ENCODE measurements at places on chromosomes 6 and 20. TPM values are rescaled to one million over a fixed set of nuclear protein-coding genes. Genes with fewer than 3 reads are reported as not detected.

Gene MEP1A
- not detected for total RNA-seq

Gene PKIB
- 2.6 TPM for total RNA-seq

Gene OPN5
- total RNA-seq, result not detected

Gene LYRM2
- total RNA-seq, result 18.8 TPM

Gene SLC26A8
- total RNA-seq, result not detected

Gene PSORS1C2
- not detected for total RNA-seq

Gene GNAS-AS1
- total RNA-seq, result 0.72 TPM

Gene USP49
- total RNA-seq, result 0.65 TPM

Gene MED23
- total RNA-seq, result 14.1 TPM

Gene KIF6
- total RNA-seq, result 0.32 TPM

Gene COL9A1
- total RNA-seq, result not detected

Gene MCHR2
- not detected for total RNA-seq

Gene WFDC5
- not detected for total RNA-seq

Gene MAPK13
- 5.7 TPM for total RNA-seq

Gene PGC
- total RNA-seq, result not detected

Gene BPIFB2
- total RNA-seq, result not detected

Gene PPIL6
- total RNA-seq, result 1.6 TPM

Gene PPP1R16B
- 0.56 TPM for total RNA-seq

Gene FHL5
- not detected for total RNA-seq

Gene PXDC1
- 31.9 TPM for total RNA-seq

Gene RAB22A
- 13.1 TPM for total RNA-seq

Gene CCN2
- 135 TPM for total RNA-seq

Gene TCP11
- total RNA-seq, result not detected

Gene ZNF165
- total RNA-seq, result 0.16 TPM

Gene PABPC1L
- 4.9 TPM for total RNA-seq

Measured in epithelial cell of alveolus of lung (primary cell).